ENCODE measurements at places on chromosomes 5 and 9. TPM values are rescaled to one million over a fixed set of nuclear protein-coding genes. Genes with fewer than 3 reads are reported as not detected.

GRCh38 chr5:27093279-27093678 is 54.9 kb upstream of the CDH9 start:
- DNase-seq = no peak

DNA sequence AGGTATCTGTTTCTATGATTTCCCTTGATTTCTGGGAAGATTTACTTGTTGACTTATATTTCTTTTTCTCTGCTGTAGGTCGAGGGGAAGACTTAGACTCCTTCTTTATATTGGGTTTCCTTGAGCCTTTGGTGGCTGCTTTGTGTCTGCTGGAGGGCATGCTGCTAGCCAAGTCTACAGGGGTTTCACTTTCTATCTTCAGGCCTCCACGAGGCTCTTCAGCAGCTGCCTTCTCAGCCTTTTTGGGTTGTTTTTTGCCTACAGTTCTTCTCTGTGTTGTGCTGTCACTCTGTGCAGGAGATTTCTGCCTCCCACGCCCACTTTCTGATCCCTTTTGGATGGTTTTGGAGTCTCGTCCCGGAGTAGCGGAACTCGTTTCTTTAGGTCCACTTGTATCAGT is 23.2 kb downstream of the LEAP2 start:
- DNase-seq = no peak

- peak; percentile 90 for DNase-seq
Observed at GRCh38 chr9:133147412-133148198, 16.1 kb downstream of the GBGT1 start.

DNA sequence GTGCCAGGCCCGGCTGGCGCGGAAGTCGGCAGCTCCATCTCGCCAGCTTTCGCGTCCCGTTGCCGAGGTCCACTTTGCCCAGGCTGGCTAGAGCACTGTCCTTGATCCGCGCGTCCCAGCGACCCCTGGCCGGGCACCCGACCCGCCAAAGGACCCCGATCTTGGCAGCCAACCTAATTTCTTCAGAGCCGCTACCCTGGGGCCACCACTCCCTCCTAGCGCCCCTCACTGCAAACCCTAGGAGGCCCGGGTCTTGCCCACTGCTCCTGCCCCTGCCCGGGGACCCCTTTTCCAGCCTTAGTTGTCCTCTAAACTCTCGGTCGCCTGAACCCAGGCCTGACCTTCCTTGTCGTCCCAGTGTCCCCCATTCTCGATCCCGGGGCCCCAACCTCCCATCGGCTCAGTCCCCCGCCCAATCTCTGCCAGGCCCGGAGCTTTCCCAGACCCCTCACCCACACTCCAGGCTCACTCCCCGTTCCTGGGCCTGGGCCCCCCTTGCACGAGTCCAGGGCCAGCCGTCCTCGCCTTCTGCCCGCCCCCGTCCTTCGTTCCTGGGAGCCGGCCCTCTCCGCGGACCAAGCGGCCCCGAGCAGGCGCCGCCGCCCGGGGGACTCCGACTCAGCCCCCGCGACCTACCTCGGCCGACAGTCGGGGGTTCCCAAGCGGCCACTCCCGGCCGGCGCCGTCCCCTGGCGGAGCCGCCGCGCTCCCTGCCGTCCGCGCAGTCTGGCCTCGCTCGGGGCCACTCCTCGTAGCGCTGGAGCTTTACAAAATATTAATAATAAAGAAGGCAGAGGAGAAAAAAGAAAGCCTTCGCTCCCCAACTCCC is 701 bp upstream of the LMX1B start:
- DNase-seq = no peak

DNA sequence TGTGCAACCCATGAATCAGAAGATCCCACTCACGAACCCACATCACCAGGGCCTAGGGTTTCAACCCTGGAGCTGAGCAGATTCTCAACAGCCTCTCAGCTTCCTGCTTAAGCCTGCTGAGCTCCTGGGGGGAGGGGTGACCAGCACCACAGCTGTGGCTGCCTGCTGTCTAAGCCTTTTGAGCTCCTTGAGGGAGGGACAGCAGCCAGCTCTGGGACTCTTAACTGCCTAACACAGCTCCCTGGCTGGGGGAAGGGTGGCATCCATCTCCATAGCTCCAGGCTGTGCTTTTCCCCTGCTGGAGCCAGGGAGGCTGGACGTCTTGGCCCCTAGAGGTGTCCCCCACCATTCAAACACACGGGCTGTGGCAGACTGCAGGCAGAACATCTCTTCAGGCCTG is 250.3 kb downstream of the DMAC1 start:
- no peak for DNase-seq

GRCh38 chr5:3217771-3218495 is 377.7 kb upstream of the IRX1 start:
- no peak for DNase-seq

DNA sequence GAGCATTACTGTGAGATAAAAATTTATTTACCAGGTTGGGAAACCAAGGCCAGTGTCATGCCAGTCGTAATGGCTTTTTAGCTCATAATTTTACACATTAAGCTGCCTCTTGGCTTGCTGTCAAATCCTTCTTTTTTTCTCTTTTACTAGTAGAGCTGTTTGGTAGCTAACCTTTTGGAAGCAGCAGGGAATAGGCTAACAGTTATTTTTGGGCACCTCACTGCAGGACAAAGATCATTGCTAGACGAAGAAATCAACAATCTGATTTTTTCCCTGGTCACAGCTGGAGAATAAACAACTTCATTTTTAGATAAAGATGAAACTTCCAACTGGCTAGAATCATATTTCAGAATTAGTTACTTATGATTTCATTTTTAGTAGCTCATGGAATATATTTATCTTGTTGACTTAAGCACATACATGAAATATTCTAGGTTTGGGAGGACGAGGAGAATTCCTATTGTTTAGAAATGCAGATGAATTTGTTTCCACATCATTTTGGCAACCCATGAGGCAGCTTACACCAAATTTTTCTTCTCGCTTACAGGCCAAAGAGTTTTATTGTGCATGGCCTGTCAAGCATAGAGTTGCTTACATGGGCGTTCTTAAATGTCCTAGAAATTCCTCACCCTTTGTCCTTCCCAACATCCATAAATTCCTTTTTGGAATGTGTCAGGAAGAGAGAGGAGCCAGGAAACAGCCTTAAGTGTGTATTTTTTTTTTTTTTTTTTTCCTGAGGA is 19.6 kb downstream of the TNC start:
- DNase-seq = no peak

DNA sequence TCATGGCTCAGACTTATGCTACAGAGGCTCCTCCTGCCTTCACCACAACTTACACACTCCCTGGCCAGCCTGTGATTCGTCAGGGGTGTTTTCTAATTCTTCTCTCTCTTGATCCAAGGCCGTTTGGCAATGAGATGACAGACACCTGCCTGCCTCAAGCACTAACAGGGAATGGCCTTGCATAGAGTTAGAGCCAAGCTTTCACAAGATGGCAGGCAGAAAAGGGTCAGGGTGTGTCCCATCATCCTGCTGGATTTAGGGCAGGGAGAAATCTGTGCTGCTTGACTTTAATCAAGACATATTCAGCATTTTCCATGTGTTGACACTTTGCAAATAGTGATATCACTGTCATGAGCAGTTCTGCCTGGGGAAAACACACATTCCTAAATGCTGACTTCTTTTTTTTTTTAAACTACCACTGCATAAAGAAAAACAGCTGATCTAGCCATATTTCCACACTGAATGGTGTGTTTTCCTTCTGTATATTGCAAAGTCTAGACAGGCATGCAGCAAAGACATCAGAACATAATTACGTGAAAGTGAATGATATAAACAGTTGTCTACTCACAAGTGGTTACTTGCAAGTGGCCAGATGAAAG is 95.0 kb upstream of the SLC25A48 start:
- DNase-seq = no peak

GRCh38 chr9:124721109-124721906 is 49.8 kb downstream of the NR6A1 start:
- DNase-seq = no peak

DNA sequence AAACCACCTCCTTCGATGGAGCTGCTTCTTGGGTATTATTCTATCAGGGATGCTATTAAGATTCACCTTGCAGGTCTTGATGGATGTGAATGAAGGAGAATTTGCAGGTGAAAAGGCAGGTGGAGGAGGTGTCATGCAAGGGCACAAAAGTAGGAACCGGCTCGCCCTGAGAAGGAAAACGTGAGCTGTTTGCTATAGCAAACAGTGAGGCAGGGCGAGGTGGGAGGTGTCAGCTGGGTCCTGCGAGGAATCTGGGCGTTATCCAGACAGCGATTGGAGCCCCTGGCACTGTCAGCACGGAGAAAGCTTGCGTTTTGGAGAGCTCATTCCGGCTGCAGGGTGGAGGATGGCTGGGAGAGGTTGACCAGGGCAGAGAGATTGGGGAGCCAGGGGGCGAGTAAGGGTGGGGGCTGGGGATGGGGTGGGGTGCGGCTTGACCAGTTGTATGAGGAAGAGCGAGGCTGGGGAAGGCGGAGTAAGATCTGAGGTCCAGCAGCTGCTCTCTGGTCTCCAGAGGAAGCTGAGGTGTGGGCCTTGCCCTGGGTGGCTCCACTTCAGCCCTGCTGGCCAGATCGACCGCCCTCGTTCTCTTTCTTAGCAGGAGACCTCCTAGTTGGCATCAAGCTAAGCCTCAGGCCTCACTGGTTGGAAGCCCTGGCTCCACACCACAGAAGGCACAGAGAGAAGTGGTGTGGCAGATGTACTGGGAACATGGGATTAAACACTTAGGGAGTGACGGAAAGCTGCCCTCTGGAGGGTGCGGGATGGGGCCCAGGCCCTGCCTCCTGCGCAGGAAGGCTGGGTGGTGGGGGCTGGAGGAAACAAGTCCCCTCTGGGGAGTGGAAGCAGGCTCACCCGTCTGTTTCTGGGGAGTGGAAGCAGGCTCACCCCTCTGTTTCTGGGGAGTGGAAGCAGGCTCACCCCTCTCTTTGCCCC is 54.7 kb upstream of the NEURL1B start:
- DNase-seq = no peak

DNA sequence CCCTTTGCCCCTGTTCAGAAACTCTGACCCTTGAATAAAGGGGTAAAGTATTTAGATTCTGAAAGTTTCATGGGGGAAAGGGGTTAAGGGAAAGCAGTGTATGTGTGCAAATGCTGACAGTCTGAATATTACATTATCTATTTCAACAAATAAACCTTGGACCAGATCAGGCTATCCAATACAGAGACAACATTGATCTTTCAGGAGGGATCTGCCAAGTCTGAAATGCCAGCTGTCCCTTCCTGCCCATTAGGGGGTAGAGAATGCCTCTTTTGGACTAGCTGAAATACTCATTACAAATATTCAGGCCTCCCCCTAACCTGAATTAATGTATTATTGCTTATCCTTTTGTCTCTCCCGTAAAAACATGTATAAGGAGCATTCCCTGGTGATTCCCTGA is 219.5 kb downstream of the NR3C1 start:
- no peak for DNase-seq

DNA sequence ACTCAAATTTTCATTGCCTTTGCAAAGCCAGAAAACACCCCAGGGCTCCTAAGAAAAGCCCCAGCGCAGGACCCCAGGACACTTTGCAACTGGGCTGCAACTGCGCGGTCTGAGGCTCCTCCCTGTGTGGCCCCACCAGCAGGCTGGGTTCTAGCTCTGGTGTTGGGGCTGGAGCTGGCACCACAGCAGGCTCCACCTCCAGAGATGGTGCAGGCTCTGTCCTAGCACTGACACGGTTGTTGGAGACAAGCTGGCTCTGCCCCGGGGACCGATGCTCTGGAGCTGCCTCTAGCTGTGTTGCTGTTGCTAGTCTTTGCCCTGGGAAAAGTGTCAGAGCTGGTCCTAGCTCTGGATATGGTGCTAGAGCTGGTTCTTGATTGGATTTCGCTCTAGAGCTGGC is 13.6 kb downstream of the LCN10 start:
- peak; percentile 45 for DNase-seq

- DNase-seq = no peak
Observed at GRCh38 chr9:95201206-95201605, 116.3 kb downstream of the FANCC start.

- DNase-seq = no peak
Observed at GRCh38 chr5:64654561-64654938, 35.8 kb upstream of the SHISAL2B start.

DNA sequence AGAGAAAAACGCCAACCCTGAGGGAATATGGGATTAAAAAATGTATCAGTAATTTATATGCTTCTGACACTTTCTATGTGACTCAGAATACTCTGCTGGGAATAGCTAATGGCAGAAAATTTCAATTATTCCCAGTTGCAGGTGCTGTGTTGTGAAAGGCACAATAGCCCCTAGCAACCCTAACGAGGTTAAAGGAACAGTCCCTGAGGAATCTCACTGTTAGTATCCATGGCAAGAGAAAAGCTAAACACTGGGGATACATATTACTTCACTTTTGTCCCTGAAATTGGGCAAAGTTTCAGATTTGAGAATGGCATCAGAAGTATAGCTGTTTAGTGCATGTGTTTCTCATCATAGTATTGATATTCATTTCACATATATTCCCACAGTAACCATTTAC is 555.0 kb downstream of the RAB3C start:
- DNase-seq = no peak

GRCh38 chr5:167699432-167699831 is 592.0 kb upstream of the WWC1 start:
- no peak for DNase-seq

The RAPGEF1 gene
- total RNA-seq = 86.7 TPM

The SAXO1 gene
- total RNA-seq = not detected

The MTAP gene
- total RNA-seq = 59.6 TPM

The FIBCD1 gene
- not detected for total RNA-seq

The RPP25L gene
- 35.2 TPM for total RNA-seq

All from activated CD4-positive, alpha-beta T cell treated with anti-CD3 and anti-CD28 coated beads for 36 hours (primary cell).